ENCODE measurements at places on chromosomes 6 and 20. TPM values are rescaled to one million over a fixed set of nuclear protein-coding genes. Genes with fewer than 3 reads are reported as not detected.

- H3K4me3 ChIP-seq, result no peak overlapping the region
- no peak overlapping the region for H3K27ac ChIP-seq
- peaks cover 15% of the 10 kb centered on the region for H3K4me1 ChIP-seq
- H3K27me3 ChIP-seq, result no peaks in the 10 kb centered on the region
These were observed 78.7 kb downstream of the IRF4 start for GRCh38 chr6:470051-470900.

- H3K4me3 ChIP-seq, result peak overlapping the region; percentile 33
- DNase-seq, result no peak
- peaks cover 34% of the 10 kb centered on the region for H3K27me3 ChIP-seq
- no peak overlapping the region for H3K27ac ChIP-seq
- no peaks in the 10 kb centered on the region for H3K36me3 ChIP-seq
These were observed 61.3 kb upstream of the EPB41L1 start for GRCh38 chr20:36093025-36093803.

- no peaks in the 10 kb centered on the region for H3K27me3 ChIP-seq
- peaks cover 50% of the 10 kb centered on the region for H3K4me1 ChIP-seq
- H3K4me3 ChIP-seq, result no peak overlapping the region
- no peak for DNase-seq
- H3K27ac ChIP-seq, result peak overlapping the region; percentile 12
- no peaks in the 10 kb centered on the region for H3K36me3 ChIP-seq
These were observed 67.6 kb downstream of the FYN start for GRCh38 chr6:111805511-111806164.

DNA sequence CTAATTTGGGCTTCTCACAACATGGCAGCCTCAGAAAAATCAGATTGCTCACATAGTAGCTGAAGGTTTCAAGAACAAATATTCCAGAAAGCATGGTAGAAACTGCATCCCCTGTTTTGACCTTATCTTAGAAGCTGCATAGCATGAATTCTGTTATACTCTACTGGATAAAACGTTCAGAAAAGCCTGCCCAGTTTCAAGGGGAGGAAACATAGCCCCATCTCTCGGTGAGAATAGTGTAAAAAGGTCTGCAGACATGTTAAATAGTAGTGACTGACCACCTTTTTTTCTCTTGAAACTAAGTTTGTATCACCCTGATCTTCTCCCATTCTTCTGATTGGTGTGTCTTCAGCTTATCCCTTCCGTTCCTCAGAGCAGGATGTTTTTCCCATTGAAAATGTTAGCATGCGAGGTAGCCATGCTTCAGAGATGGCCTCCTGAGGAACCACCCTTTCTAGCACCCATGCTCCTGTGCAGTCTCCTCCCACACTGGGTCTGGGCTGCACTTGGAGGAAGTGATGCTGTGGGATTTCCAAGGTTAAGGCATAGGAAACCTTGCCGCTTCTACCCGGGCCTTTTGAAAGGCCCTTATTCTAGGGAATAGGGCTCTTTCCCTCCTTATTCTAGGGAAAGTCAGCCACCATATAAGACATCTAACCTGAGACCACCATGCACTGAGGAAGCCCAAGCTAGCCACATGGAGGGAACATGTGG is 50.1 kb downstream of the MARCKS start:
- H3K4me1 ChIP-seq, result no peaks in the 10 kb centered on the region
- no peak for DNase-seq
- H3K27ac ChIP-seq, result no peak overlapping the region
- H3K36me3 ChIP-seq, result no peaks in the 10 kb centered on the region
- H3K4me3 ChIP-seq, result no peak overlapping the region
- no peaks in the 10 kb centered on the region for H3K27me3 ChIP-seq

DNA sequence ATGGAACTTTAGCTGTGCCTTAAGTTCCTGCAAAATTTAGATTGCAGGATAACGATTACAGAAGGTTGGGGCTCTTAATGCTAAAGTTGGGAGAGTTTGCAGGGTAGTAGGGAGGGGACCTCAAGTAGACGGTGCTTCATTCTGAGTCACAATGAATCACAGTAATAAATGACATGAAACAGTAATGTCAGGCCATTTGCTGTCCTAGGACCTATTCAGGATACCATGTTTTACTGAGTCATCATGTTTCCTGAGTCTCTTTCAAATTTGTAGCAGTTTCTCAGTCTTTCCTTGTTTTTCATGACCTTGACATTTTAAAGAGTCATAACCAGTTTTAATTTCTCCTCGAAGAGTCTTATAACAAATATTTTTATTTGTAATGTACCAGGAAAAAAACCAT is 406.9 kb upstream of the MAP3K7 start:
- no peaks in the 10 kb centered on the region for H3K36me3 ChIP-seq
- no peaks in the 10 kb centered on the region for H3K27me3 ChIP-seq
- H3K27ac ChIP-seq, result no peak overlapping the region
- H3K4me1 ChIP-seq, result no peaks in the 10 kb centered on the region
- DNase-seq, result no peak

DNA sequence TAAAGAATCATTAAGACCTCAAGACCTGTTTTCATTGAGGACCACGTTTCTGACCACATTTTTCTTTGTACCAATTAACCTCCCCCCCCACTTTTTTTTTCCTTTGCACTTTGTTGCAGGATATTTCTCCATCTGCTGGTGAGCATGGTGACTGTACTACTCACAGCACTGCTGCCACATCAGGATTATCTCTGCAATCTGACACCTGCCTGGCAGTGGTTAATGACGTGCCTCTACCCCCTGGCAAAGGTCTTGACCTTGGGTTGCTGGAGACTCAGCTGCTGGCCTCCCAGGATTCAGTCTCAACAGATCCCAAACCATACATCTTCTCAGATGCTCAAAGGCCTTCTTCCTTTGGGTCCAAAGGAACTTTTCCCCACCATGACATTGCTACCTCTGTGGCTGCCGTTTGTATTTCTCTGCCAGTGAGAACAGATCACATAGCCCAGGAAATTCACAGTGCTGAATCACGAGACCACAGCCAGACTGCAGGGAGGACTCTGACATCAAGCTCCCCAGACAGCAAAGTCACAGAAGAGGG is 46.6 kb upstream of the EDN3 start:
- H3K27ac ChIP-seq, result no peak overlapping the region
- no peaks in the 10 kb centered on the region for H3K36me3 ChIP-seq
- H3K4me1 ChIP-seq, result peaks cover 14% of the 10 kb centered on the region
- no peaks in the 10 kb centered on the region for H3K27me3 ChIP-seq
- H3K4me3 ChIP-seq, result no peak overlapping the region

- no peaks in the 10 kb centered on the region for H3K36me3 ChIP-seq
- H3K27ac ChIP-seq, result no peak overlapping the region
- H3K4me3 ChIP-seq, result no peak overlapping the region
- no peaks in the 10 kb centered on the region for H3K27me3 ChIP-seq
- no peak for DNase-seq
These were observed 169.5 kb upstream of the BEND3 start for GRCh38 chr6:107284805-107285204.

GRCh38 chr20:38043512-38044300 is 10.2 kb downstream of the RPRD1B start:
- no peak overlapping the region for H3K27ac ChIP-seq
- no peaks in the 10 kb centered on the region for H3K27me3 ChIP-seq
- H3K4me3 ChIP-seq, result no peak overlapping the region
- peaks cover 53% of the 10 kb centered on the region for H3K36me3 ChIP-seq
- H3K4me1 ChIP-seq, result no peaks in the 10 kb centered on the region

DNA sequence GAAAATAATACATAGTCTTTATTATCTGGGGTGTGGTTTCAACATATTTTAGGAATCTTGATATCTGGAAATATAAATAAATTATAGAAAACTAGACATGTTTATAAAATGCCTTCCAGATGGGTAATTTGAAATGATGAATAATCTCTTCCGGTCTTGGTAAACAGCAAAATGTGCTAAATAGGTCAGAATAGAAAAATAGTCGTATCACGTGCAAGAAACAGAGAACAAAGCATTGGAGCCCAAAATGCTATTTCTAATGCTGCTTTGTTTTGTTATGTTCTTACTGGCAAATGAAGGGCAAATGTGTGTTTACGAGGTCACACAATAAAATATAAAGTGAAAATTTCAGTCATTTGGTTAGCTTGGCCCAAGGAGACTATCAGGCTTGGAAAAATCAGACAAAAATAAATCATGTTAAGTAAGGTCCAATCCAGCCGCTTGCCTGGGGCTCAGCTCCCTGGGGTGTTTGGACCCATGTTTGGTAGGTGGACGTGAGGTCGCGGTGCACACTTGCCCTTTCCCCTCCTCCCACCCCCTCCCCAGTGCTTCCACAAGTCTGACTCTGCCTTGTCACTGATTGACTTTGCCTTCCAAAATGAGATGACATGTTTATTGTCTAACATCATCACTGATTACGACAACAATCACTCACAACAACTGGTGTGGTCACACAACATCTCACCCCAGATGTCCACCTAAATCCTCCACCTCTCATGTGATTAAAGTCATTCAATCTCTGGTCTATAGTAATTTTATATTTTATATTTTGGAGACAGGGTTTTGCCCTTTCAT is 56.0 kb downstream of the RIN2 start:
- H3K36me3 ChIP-seq, result no peaks in the 10 kb centered on the region
- no peak overlapping the region for H3K27ac ChIP-seq
- no peaks in the 10 kb centered on the region for H3K4me1 ChIP-seq
- H3K4me3 ChIP-seq, result no peak overlapping the region
- no peak for DNase-seq
- peaks cover 2% of the 10 kb centered on the region for H3K27me3 ChIP-seq

GRCh38 chr6:39446909-39447308 is 124.4 kb upstream of the KCNK16 start:
- no peaks in the 10 kb centered on the region for H3K4me1 ChIP-seq
- H3K27me3 ChIP-seq, result no peaks in the 10 kb centered on the region
- no peak overlapping the region for H3K27ac ChIP-seq
- no peak overlapping the region for H3K4me3 ChIP-seq

DNA sequence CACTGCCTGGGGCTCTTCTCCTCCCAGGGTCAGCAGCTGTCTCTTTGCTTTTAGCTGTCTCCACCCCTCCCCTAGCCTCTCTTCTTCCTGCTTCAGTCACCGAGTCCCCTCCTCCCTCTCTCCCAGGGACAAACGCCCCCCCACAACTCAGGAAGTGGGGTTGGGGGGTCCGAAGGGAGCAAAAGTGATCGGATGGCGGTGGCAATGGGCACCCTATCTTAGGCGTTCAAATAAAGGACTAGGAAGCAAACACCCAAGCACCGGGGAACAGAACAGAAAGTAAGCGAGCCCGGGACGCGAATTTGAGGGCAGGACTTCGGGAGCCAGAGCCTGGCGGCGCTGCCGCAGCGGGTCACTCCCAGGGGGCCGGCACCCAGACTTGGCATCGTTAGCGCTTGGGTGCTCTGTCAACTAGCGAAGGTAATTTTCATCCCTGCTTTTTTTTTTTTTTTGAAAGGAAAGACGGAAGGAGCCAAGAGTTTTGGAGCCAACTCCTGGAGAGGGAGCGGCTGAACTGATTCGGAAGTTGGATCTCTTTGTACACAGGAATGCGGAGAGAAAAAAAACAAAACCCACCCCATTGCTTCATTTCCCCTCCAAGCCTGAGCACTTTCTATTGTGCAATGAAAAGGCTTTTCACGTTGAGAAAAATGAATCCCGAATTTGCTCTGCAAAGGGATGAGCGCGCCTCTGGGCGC is 815 bp upstream of the ITPR3 start:
- peaks cover 18% of the 10 kb centered on the region for H3K27me3 ChIP-seq
- H3K36me3 ChIP-seq, result peaks cover 10% of the 10 kb centered on the region
- peaks cover 44% of the 10 kb centered on the region for H3K4me1 ChIP-seq
- peak overlapping the region; percentile 1 for H3K27ac ChIP-seq
- no peak for DNase-seq

DNA sequence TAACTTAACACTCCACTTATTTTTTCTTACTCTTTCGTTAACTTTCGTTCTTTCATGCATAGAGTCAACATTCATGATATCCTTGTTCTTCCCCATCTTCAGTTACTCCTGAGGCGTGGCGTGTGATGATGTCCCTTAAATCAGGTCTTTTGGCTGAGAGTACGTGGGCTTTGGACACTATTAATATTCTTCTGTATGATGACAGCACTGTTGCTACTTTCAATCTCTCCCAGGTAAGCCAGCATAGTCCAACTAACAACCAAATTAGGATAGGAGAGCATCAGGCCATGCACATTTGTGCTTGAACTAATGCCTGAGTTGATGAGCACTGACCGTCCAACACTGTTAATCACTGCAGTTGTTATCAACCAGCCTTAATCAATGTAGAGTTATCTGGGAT is 119.6 kb downstream of the TMEM242 start:
- H3K27me3 ChIP-seq, result no peaks in the 10 kb centered on the region
- peaks cover 80% of the 10 kb centered on the region for H3K36me3 ChIP-seq
- H3K4me3 ChIP-seq, result no peak overlapping the region
- DNase-seq, result no peak
- H3K4me1 ChIP-seq, result no peaks in the 10 kb centered on the region

DNA sequence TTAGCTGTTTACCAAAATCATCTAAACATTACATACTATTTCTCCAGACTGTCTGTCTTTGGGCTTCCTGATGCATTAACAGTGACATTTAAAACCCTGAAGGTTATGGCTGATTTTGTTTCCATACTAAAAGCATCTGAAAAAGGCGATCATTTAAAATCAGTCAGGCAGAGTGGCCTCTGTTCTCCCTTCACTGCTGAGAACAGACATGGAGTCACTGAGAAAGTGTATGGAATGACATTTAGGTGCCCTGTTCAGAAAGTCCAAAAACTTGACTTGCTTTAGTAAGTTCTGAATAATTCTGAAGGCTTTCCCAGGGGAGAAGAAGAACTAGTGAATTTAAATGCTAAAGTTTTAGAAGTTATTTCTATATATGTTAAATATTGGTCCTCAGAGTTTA is 83.0 kb downstream of the MAP7 start:
- H3K27me3 ChIP-seq, result no peaks in the 10 kb centered on the region
- no peak for DNase-seq
- no peaks in the 10 kb centered on the region for H3K36me3 ChIP-seq
- H3K4me1 ChIP-seq, result no peaks in the 10 kb centered on the region
- no peak overlapping the region for H3K27ac ChIP-seq
- H3K4me3 ChIP-seq, result no peak overlapping the region

DNA sequence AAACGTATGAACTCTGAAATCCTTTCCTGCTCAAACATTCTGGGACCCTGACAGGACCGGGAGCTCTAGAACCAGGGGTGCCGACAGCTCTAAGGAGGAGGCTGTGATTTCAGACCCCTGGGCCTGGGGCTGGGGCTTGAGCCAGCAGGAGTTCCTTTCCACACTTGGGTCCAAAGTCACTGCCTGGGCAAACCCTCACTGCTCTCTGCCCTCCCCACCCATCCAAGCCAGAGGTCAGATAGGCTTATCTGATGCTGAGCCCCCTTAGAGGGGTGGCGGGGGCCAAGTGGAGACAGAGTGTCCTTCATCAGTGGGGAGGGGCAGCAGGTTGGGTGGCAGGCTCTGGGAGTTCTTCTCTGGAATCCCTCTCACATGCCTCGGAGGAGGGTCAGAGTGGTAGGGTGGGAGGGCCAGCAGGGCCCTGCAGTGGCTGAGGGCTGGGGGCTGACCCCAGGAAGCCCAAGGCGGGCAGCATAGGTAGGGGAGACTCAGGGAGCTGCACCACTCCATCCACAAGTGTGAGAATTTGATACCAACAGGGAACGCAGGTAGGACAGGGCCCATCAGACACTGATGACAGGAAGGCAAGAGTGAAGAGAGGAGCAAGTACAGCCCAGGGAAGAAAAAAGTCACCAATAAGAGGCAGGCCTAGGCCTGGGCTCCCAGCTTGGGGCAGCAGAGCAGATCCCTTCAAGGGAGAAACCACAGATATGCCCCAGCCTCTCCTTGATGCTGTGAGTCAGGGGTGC is 121.0 kb downstream of the MRPL14 start:
- H3K4me1 ChIP-seq, result peaks cover 5% of the 10 kb centered on the region
- no peak for DNase-seq
- H3K27me3 ChIP-seq, result peaks cover 25% of the 10 kb centered on the region
- no peak overlapping the region for H3K4me3 ChIP-seq

Gene REM1
- 0.99 TPM for total RNA-seq

Gene HTR1B
- total RNA-seq, result not detected

Gene ARHGAP40
- total RNA-seq, result not detected

Gene ADAT2
- total RNA-seq, result 5.1 TPM

Gene FBXO9
- total RNA-seq, result 37.5 TPM

Gene CD83
- total RNA-seq, result 50.9 TPM

Gene BEND3
- 1.5 TPM for total RNA-seq

Gene PPIL1
- total RNA-seq, result 29.8 TPM

Measured in thymus (tissue), 14 donors.